ENCODE measurements at places on chromosomes 3 and 15. TPM values are rescaled to one million over a fixed set of nuclear protein-coding genes. Genes with fewer than 3 reads are reported as not detected.

GOLGA8A gene
- total RNA-seq: 6.1 TPM

C3orf20 gene
- total RNA-seq: not detected

SEMA3G gene
- total RNA-seq: 2.5 TPM

DNA sequence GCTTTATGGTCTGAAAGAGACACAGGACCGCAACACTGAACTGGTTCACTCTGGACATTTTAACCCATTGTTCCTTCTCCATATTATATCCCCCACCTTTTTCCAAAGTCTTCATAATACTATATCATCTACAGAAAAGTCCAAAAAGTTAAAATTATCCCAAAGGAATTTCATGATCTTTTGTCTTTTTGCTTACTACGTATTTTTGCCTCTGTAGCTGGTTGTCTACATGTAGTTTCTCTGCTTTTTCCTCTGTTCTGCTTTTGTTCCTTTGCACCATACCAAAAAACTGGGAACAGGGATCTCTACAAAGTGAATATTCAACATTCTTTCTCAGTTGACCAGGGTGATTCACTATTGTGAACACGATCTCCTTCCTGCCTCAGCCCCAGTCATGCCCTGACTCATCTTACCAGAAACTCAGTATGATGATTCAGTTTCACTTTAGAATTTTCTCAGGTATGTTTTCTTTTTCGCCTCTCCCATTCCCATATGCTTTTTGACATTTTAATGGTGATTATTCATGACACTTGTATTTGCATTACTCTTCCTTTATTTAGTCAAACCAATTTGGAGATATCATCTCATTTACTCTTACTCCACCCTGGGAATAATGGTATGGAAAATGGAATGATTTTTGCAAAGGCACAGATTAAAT, 14.5 kb downstream of the EMC4 start:
- H3K27me3 ChIP-seq: no peaks in the 10 kb centered on the region
- peak; percentile 7 for DNase-seq
- H3K36me3 ChIP-seq: no peaks in the 10 kb centered on the region
- H3K4me3 ChIP-seq: no peak overlapping the region
- 0 out of 2 replicates have a peak overlapping the region, but pooled peaks have one; percentile 34 for H3K27ac ChIP-seq

DNA sequence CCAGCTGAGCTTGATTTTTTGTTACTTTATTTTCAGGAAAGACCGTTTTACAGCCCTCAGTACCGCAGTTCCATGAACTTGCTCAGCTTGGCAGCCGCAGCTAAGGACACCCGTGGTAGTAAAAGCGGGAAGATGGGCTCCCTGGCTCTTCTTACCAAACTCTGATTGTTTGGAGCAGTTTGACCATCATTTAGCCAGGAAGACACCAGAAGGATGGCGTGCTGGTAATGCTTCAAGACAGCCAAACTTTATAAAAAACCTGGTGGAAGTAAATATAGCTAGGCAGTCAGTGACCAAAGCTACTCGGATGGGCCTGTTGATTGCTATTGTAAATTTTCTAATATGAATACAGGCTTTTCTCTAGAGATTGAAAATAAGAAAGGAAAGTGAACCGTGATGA, 28.9 kb downstream of the POLR2M start:
- peaks cover 7% of the 10 kb centered on the region for H3K4me1 ChIP-seq
- no peaks in the 10 kb centered on the region for H3K27me3 ChIP-seq
- H3K36me3 ChIP-seq: no peaks in the 10 kb centered on the region
- no peak for DNase-seq
- H3K27ac ChIP-seq: no peak overlapping the region

- H3K4me3 ChIP-seq: no peak overlapping the region
- no peaks in the 10 kb centered on the region for H3K27me3 ChIP-seq
- no peaks in the 10 kb centered on the region for H3K4me1 ChIP-seq
- no peaks in the 10 kb centered on the region for H3K36me3 ChIP-seq
These were observed 16.4 kb upstream of the ALAS1 start for GRCh38 chr3:52181543-52181942.

DNA sequence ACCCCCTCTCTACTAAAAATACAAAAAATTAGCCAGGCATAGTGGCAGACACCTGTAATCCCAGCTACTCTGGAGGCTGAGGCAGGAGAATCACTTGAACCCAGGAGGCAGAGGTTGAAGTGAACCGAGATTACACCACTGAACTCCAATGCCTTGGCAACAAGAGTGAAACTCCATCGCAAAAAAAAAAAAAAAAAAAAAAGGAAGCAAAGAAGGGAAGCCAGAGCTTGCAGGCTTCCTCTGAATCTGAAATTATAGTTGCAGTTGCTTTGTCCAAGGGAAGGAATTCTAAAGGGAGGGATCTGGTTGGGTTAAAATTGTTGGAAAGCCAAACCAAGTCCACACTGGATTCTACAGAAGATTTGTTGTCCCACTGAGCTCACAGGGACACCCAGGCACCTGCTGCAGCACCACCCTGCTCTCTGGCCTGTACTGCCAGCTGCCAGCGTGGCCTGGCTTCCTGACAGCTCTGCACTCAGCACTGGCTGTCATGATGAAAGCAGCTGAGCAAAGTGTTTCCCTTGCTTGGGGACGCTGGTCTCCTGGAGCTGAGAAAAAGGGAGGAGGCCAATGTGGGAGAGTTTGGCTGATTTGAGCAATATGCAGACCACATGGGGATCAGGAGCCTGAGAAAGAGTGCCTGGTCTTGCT, 88.8 kb upstream of the HES1 start:
- no peak for DNase-seq
- no peak overlapping the region for H3K4me3 ChIP-seq
- H3K27me3 ChIP-seq: no peaks in the 10 kb centered on the region
- no peaks in the 10 kb centered on the region for H3K36me3 ChIP-seq

GRCh38 chr3:188916934-188917401, 254.8 kb upstream of the TPRG1 start:
- no peaks in the 10 kb centered on the region for H3K36me3 ChIP-seq
- no peaks in the 10 kb centered on the region for H3K27me3 ChIP-seq
- no peak overlapping the region for H3K4me3 ChIP-seq
- H3K27ac ChIP-seq: no peak overlapping the region
- DNase-seq: no peak

- DNase-seq: no peak
- no peaks in the 10 kb centered on the region for H3K36me3 ChIP-seq
- no peaks in the 10 kb centered on the region for H3K4me1 ChIP-seq
- H3K4me3 ChIP-seq: no peak overlapping the region
These were observed 189.4 kb upstream of the CD96 start for GRCh38 chr3:111352585-111352984.
